ENCODE measurements at places on chromosomes 4 and X.

DNA sequence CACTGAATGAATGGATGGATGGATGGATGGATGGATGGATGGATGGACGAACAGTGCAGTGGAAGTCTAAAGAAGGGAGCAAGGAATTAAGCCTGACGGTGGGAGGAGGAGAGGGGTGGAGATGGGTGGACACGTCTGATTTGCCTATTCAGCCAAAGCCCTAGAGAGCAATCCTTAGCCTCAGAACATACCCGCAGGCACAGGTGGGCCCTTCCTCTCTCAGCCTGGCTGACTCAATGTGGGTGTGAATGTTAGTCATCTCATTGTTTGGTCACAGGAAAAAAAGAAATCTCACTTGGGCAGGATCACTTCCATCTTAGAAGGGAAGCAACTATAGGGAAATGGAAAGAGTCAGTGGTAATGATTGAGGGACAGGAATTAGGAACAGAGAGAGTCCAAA is 165.9 kb downstream of the PJA1 start:
- DNase-seq = no peak

DNA sequence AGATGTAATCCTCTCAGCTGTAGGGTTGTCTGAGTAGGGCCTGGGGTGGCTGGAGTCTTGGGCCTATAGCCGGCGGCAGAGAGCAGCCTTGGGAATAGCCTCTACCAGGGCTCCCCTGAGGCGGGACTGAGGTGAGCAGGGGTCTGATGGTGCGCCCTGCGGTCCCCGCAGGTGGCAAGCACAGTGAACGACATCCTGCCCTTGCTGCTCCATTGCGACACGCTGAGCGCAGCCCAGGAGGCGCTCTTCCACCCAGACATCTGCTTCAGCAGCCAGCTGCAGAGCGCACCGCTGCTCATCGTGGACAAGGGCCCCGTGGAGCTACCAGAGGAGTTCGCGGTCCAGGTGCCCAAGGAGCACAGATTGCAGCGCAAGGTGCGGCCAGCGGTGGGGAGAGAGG is 317.0 kb downstream of the ADGRL3 start:
- no peak for DNase-seq

GRCh38 chr4:136002316-136002715 is 1530.0 kb downstream of the PCDH18 start:
- no peak for DNase-seq

GRCh38 chr4:56613101-56613862 is 67.8 kb downstream of the HOPX start:
- no peak for DNase-seq

DNA sequence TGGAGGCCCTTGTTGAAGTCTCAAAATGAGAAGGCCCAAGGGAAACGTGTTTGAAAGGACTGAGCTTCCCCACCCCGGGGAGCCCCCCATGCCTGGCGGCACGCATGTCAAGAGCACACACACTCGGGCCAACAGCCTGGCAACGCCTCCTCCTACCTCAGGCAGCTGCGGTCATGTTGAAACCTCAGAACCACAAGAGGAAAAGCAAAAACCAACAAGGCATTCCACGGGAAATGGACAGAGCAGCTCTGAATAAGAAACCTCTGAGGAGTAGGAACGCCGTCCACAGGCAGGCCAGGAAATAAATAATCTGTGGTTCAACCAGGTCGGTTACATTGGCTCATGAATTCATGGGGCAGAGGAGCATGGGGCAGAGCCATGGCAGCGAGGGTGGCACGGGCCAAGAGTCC is 95.7 kb upstream of the AFAP1 start:
- DNase-seq = no peak

DNA sequence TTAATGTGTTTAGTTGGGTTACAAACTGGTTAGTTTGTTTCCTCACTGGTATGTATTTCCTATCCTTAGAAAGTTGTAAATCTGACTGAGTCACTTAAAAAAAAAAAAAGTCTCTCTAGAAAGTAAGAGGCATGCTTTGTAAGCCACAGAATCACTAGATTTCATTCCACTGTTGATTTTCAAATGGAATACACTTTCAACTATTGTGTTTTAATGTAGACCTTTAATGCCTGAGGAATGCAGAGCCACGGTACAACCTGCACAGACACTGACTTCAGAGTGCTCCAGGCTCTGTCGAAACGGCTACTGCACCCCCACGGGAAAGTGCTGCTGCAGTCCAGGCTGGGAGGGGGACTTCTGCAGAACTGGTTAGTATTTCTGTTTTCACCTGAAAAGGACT is 88.6 kb downstream of the HHIP start:
- DNase-seq = no peak

DNA sequence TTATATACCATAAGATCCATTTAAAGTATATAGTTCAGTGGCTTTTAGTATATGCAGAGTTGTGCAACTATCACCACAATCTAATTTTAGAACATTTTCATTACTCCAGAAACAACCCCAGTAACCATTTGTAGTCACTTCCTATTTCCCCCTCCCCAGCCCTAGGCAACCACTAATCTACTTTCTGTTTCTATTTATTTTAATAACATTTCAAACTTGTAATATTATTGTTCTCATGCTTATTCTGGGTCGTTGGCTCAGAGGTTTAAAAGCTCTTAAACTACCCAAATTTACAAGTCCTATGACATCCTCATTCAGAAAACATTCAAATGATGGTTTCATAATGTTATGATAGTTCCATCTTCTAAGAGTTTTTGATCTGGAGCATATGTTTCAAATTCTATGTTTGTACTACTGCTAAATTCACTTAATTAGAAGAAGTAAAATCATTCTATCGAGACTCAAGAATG is 18.4 kb downstream of the XIAP start:
- DNase-seq = no peak

DNA sequence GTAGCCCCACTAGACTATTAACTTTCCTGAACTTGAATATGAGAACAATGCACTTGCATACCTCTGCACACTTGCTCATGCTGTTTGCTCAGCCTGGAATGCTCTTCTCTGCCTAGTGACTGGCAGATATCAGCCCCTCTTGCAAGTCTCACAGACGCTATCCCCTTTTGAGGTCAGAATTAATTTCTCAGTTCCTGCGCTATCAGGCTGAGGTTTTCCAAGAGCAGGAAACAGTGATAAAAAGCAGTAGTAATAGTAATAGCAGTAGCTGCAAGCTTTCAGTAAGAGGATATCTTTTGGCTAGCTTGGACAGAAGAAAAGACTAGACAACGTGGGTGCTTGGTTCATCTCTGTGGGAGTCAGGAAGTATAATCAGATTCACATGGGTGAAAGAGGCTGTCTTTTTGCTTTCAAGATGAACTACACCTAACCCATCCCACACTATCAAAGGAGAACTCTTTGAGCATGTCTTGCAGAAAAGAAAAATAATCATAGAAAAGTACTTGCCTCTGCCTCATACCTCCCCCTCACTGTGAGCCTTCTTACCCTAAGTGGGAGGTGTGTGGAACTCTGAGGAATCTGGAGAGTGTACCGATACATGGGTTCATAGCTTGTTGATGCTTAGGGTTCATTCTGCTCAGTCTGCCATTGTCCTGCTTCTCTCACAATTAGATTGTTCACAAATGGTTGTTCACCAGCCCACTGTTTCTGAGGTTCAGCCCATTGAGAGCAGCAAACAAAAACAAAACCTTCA is 11.3 kb upstream of the DRP2 start:
- no peak for DNase-seq

DNA sequence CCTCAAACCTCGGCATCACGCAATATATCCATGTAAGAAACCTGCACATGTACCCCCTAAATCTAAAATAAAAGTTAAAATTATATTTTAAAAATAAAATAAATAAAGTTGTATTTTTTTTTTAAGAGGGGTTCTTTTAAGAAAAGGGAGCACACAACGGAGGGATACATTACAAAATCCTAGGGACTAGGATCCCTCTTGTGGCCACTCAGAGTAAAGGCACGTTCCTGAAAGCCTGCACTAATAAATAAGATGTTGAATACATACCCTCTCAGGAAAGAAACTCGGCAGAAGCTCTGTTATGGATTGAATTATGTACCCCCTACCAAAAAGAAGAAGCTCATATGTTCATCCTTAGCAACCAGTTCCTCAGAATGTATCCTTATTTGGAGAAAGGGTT is 50.9 kb upstream of the PRDX4 start:
- no peak for DNase-seq

DNA sequence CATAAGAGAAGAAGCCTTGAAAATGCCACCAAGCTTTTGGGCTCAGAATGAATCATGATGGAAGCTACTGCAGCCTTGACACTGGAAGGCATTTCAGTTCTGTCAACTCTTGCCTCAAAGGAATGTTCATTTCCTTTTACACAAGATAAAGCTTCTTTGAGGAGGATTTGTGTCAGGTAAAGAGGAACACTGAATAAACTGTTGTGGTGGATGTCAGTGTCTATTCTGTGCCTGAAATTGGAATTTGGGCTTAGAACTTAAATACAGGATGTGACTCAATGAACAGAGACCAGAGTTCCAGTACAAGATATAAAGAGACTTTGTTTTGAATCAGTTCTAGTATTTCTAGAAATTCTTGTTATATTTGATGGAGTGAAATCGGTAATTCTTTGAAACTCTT is 313.2 kb downstream of the PACRGL start:
- DNase-seq = no peak

GRCh38 chr4:94802091-94802490 is 44.3 kb downstream of the BMPR1B start:
- no peak for DNase-seq

DNA sequence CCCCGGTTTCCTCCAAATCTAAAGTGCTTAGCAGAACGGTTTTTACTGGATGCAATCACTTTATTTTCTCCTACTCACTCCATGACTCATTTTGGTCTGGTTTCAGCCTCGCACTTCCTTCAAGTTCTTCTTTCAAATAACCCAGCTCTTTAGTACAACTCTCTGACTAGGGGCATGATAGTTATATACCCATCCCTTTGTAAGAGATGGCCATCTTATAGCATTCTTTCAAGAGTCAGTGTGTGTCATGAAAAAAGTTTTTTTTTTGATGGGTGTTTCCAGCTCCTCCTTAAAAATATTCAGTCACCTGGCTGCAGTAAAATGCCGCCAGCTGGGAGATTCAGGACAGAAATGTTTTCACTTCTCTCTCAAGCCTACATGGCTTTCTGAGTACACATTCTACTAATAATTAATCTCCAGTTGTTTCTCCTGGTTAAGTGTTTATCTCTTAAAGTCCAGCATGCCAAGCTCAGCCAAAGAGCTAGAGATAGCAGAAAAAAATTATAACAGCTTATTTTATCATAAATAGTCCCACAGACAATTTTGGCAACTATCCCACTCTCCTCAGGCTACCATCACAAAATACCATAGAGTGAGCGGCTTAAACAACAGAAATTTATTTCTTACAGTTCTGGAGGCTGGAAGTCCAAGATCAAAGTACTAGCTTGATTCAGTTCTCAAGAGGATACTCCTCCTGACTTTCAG is 139.3 kb downstream of the GASK1B start:
- DNase-seq = no peak

Measured in stimulated activated CD8-positive, alpha-beta memory T cell treated with anti-CD3 and anti-CD28 coated beads, Interleukin-12 subunit alpha, Interleukin-12 subunit beta, amount 100 ng/mL, for 4 hours (primary cell).